NCI-H460 (cell line): ENCODE measurements at places on chromosomes 1 and 21.

DNA sequence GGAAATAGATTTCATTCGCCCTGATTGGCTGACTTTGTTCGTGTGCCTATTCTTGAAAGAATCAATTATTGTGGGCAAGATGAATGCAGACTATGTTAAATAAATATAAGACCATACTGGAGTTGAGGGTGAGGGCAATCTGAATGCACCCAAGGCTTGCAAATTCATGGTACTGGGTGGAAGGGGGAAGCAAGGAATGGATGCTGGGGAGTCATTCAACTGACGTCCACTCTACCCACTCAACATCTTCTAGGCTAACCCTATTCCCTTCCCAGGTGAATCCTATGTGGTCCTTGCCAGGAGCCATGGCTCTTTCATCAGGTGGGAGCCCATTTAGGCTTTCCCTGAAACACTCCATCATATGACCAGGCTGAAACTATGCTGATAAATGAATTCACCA is 5.7 kb upstream of the CYP4B1 start:
- no peak for DNase-seq

GRCh38 chr1:230216896-230217295 is 149.9 kb downstream of the GALNT2 start:
- DNase-seq, result no peak

- DNase-seq, result no peak
These were observed 32.6 kb downstream of the NKAIN1 start for GRCh38 chr1:31207046-31207445.

- no peak for DNase-seq
These were observed 64.0 kb downstream of the CTH start for GRCh38 chr1:70475023-70475422.

- DNase-seq, result no peak
These were observed 38.6 kb downstream of the GADD45A start for GRCh38 chr1:67723620-67724019.
